ENCODE measurements at places on chromosomes 3 and 15. TPM values are rescaled to one million over a fixed set of nuclear protein-coding genes. Genes with fewer than 3 reads are reported as not detected.

Gene ZNF445
- total RNA-seq, result 2.0 TPM

Gene SOX2
- total RNA-seq, result not detected

Gene SLC28A2
- not detected for total RNA-seq

Gene CLDN18
- total RNA-seq, result not detected

Gene CHRNA3
- total RNA-seq, result not detected

Gene ABTB1
- total RNA-seq, result 17.2 TPM

Gene HIGD2B
- not detected for total RNA-seq

Gene P4HTM
- total RNA-seq, result 2.2 TPM

Gene ZNF80
- not detected for total RNA-seq

Gene OR5K2
- total RNA-seq, result not detected

Gene SLC22A14
- not detected for total RNA-seq

Gene AMOTL2
- 55.9 TPM for total RNA-seq

Gene TRIM42
- total RNA-seq, result not detected

Gene FURIN
- 56.6 TPM for total RNA-seq

Gene SIDT1
- total RNA-seq, result 0.04 TPM

Gene DOCK3
- total RNA-seq, result not detected

Gene GRIP2
- 0.16 TPM for total RNA-seq

Data from hair follicular keratinocyte (primary cell).